ENCODE measurements at places on chromosomes 4 and X.

DNA sequence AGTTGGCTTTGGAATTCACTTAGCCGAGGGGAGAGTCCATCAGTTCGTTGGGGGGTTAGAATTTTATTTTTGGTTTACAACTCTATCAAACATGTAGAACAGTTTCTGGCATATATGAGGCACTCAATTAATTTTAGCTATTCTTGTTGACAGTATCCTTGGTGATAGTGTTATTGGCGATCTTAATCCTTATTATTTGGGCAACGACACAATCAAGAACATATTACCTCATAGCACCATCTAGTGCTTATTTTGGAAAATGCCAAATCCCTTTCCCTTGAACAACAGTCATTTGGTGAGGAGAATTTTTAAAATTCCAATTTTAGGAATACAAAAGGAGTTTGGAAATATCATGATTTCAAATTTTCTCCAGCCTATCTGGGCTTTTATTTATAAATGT lies 17.9 kb upstream of the PGRMC1 start:
- no peak for DNase-seq

DNA sequence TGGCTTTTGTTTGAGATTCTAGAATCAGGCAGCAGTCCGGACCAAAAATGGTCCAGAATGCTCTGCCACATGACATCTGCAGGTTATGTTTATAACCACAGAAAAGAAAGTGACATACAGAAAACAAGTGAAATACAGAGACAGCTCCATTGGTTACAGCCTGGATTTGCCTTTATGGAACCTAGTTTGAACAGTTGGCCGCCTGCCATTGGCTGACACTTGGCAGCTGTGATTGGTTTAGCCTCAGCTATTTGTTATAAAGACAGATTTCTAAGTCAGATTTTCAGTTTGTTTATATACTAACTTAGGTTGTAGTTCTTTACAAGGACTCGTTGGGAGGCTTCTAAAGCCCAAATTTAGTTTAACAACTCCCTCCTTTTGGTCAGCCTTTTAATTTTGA lies 40.8 kb upstream of the IL9R start:
- DNase-seq: no peak

GRCh38 chr4:71107726-71108125 lies 114.3 kb downstream of the DCK start:
- no peak for DNase-seq

DNA sequence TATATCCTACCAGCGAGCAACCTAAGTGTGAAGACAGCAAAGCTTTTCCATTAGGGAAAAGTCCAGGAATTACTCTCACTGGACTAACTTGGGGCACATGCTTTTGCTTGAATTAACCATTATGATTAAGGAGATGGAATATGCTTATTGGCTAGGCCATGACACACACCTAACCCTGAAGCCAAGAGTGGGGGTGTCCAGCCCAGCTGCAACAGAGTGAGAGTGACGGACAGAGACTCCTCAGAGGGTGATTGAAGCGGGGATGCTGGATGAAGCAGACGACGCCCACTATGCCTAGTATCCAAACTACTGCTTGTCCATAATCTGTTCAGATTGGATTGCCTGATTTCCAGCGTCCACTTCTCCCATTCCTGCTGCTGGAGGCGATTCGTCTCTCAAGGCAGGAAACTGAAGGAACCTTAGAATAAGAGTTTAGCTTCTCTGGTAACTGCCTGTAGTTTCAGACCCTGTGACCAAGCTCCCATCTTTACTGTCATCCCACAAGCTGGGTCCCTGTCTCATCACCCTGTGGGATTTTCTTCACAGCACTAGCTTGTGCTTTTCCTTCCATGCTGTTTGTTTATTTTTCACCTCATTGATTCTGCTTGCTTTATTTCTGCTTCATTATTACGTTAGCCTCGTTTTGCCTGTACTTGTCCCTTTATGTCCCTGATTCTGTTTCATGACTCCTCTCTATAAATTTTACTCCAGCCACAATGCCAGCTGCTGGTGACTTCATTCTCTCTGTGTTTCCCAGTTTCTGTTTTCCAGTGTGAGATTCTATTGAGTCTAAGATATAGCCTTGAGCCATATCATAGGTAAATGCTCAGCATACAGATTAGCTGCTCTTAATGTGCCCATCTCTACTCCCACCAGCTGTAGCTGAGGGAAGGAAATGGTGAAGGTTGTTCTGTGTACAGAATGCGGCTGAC lies 19.0 kb downstream of the FAM47E start:
- peak; percentile 44 for DNase-seq

- no peak for DNase-seq
Measured at GRCh38 chr4:139665079-139665689, 435 bp upstream of the MGST2 start.

DNA sequence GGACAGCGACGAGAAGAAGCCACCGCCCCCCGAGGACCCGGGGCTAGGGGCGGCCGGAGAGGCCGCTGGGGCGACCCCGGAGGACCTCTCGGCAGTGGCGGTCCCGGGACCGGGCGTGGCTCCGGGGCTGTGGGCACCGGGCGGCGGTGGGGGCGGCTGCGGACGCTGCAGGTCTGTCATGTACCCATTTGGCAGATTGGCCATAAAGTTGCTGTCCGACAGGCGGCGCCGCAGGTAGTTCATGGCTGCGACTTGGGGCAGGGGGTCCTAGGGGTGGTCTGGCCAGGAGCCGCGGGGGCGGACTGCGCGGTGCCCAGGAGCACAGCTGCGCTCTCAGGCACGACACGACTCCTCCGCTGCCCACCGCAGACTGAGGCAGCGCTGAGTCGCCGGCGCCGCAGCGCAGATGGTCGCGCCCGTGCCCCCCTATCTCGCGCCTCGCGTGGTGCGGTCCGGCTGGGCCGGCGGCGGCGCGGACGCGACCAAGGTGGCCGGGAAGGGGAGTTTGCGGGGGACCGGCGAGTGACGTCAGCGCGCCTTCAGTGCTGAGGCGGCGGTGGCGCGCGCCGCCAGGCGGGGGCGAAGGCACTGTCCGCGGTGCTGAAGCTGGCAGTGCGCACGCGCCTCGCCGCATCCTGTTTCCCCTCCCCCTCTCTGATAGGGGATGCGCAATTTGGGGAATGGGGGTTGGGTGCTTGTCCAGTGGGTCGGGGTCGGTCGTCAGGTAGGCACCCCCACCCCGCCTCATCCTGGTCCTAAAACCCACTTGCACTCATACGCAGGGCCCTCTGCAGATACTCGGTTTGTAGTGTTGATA lies at the start of gene SYN1:
SYN1 (minus strand) TSS at position 372 of the 817 bp plus-strand sequence; CDS start at position 243, 129 bp downstream.
- DNase-seq: peak; percentile 64
